ENCODE measurements at places on chromosomes 1 and 21.

DNA sequence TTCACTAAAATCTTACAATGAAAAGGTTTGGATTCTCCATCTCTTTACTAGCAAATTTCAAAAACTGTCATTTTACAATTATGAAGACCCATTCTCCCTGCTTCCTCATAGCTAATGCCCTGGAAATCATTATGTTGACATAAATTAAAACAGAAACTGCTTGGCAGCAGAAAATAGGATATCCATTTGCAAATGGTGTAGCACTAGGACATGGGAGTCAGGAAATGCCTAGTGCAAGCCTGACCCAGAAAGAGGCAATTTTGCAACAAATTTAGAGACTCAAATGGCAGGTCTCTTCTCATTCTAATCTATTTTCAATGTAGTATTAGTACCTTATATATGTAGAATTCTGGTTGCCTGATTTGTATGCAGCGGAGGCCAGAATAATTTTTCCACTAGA, 2.2 kb downstream of the GBP5 start:
- no peak for DNase-seq

- DNase-seq = peak; percentile 76
These were observed 749 bp downstream of the IBA57 start for GRCh38 chr1:228166170-228166936.

- no peak for DNase-seq
These were observed 72.6 kb upstream of the HMGB4 start for GRCh38 chr1:33791251-33791650.

DNA sequence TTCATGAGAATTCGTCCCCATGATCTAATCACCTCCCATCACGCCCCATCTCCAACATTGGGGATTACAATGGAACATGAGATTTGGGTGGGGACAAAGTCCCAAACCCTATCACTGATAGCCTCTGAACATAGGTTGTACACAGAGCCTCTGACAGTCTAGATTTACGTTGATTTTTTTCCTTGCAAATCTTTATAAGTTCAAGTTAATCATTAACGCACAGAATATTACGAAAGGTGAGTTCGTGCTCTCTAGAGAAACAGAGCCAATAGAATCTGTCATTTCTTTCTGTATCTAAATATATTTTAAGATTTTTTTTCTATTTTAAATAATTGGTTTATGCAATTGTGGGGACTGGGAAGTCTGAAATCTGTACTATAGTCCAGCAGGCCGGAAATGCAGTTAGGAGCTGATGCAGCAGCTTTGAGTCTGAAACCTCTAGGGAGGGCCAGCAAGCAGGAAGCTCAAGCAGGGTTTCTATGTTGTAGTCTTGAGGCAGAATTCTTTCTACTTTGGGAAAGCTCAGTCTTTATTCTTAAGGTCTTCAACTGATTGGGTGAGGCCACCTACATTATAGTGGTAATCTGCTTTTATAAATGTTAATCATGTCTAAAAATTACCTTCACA, 61.0 kb downstream of the SELENOF start:
- no peak for DNase-seq

- no peak for DNase-seq
These were observed 493.8 kb upstream of the CHRM3 start for GRCh38 chr1:238892612-238893011.

DNA sequence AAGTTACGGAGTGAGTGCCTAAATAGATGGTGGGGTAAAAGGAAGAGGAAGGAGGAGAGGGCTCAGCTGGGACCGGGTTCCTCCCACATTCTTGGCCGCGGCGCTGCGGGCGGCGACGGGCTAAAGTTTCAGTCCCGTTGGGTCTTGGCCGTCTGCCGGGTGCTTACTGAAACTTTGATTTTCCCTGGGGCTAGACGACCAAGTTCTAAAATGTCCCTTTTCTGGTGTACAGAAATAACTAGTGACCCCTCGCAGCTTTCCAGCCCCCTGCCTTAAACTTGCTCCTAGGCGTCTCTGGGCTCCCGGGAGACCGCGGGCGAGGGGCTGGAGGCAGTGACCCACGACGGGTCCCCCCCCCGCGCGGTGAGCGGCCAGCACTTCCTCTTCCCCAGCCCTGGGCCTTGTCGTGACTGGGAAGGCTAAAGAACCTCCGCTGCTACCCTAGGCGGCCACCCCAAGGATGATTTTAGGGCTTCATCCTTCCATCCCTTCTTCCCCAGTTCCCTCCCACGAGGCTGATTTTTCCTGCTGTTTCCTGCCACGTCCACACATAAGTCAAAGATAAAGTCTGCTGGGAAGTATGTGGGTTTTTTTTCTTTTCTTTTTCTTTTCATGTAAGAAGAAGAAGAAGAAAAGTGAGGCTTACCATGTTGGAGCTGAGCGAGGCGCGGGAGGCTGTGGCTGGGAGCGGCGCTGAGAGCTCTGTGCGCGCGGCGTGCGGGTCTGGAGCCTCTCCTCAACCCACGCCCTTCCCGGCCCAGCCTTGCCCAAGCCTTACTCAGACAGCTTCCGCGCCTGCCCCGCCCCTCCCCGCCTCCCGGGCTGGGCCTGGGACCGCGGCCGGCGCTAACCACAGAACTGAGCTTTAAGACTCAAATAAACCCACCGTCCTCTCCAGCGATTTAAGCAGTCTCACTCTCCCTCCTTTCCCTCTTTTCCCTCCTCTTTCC, at the start of gene S100A11:
Gene S100A11 (minus strand): TSS at position 738 of the 950 bp plus-strand sequence. CDS start 89 bp downstream, at position 649.
- DNase-seq = peak; percentile 91

DNA sequence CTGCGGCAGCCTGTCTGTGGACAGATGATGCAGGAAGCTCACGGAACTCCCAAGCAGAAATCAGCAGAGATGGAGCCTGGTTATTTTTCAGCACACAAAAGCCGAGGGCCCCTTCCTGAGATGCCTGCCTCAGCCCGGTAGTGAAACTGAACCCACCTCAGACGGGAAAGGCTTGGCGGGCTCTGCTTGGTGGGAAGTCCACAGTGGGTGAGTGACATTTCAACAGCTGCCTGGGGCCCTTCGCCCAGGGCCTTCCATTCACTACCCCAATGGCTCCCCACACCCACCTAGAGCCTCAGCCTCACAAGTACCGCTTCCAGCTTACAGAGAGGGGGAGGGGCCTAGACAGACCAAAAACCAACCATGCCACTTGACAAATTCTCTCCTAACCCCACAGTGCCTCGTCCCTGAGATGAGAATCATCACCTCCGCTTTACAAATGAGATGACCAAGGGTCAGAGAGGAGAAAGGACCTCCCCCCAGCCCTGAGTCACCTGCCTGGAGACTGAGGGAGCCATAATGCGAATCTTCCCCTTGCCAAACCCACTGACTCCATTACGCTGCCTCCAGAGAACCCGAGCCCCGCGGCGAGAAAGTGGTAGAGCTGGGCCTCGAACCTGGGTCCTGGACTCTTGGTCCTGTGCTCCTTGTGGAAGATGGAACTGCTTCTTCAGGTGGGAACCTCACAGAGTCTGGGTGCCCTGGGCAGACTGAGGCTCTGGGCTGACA, 3.4 kb upstream of the ECE1 start:
- DNase-seq = peak; percentile 93

DNA sequence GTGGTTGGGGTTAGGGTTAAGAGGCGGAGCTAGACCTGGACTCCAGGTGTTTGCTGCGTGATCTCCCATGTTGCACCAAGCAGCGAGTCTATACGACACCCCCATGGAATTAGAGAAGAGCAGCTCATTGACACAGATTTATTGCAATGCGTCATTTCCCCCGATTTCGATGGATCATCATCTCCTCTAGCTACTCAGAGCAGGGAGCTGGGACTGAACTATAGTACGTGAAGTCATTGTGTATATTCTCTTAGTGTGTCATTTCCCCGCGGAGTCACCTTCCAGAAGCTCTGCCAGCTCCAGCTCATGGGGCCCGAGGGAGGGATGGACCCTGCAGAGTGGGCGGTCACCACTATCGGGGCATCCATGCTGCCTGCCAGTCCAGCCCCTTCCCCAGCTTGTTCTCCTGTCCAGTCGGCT, 7.5 kb upstream of the C2CD2 start:
- no peak for DNase-seq

- DNase-seq = peak; percentile 74
These were observed 534 bp downstream of the C1orf56 start for GRCh38 chr1:151047925-151048644.

DNA sequence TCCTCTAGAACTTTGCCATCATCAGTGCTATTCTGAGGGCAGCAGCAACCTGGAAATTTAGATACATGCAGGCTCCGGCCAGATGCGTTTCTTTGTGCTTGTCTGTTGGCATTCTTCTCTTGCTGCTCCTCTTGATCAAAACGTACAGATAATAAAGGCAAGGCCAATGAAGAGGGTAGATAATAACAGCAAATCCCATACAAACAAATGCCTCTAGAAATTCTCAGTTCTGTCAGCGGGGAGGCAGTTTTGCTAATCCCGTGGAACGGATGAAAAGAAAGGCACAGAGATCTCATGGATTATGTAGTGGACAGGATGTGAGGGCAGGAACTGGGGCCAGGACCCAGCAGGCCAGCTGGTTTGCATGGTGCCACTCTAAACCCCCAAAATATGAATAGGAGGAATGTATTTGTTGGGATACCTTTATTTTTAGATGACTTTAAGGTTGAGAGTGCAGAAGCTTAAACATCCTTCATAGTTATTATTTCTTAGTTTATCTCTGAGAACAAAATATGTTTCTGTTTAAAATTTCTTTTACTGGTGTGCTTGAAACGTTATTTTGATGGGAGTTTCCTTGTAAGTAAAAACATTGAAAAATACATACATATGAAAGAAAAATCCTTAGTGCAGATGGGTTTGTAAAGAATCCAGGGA, 1.5 kb downstream of the ITSN1 start:
- DNase-seq = no peak

DNA sequence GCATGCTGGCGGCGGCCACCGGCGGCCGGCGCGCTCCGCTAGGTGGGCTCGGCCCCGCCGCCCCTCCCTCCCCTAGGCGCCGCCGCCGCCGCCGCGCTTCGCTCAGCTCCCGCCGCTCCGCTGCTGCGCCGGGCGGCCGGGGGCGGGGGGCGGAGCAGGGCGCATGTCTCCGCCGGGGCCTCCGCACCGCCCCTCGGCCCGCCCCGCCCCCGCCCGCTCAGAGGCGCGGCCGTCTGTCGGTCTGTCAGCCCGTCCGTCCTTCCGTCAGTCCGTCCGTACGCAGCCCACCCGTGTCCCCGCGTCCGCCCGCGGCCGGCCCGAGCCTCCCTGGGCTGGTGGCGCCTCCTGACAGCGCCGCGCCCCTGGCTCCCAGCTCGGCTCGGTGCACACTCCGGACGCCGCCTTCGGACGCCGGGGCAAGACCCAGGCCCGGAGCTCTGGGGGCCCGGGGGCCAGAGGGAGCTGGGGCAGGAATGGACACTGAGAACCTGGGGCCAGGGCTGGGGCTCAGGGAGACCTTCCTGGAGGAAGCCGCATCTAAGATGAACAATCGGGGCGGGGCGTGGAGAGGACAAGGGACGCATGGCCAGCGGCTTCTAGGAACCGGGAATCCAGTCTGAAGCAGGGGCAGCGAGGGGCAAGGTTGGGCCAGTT, at the start of gene GPR153:
Gene GPR153 (minus strand): TSS at position 138 of the 654 bp plus-strand sequence. CDS start 6,193 bp downstream, outside the sequence.
- DNase-seq = peak; percentile 47

- no peak for DNase-seq
These were observed 6.3 kb downstream of the PFDN2 start for GRCh38 chr1:161111527-161111926.

DNA sequence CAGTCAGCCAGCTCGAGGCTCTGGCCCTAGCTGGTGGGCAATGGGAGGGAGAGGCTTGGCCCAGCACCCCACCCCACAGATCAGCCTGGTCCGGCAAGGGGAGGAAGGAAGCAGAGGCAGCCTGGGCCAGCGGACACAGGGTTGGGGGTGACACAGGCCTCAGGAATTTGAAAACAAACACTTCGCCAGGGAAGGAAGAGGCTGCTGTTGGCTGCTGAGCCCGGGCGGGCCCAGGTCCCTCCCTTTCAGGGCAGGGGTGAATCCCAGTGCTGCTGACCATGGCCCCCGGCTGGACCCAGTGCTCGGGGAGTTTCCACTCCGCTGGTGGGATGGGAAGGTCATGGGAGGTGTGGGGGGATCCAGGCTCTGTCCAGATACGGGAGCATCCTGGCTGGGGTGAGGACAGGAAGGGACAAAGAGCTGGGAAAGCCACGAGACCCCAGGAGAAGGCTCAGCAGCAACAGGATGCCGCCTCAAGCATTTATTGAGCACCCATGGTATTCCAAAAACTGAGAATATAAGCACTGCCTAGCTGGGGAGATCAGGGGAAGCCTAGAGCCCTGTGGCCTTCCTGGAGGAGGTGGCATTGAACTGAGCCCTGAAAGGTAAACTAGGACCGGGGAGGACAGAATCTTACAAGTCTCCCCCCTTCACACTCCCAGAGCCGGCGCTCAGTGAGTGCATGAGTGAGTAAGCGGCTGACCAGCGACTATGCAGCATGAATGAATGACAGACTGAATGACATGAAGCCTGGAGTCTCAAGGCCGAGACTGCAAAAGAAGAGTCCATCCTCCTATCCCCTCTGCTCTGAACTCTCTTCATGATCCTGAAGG, 26.2 kb upstream of the EPHA2 start:
- DNase-seq = no peak

DNA sequence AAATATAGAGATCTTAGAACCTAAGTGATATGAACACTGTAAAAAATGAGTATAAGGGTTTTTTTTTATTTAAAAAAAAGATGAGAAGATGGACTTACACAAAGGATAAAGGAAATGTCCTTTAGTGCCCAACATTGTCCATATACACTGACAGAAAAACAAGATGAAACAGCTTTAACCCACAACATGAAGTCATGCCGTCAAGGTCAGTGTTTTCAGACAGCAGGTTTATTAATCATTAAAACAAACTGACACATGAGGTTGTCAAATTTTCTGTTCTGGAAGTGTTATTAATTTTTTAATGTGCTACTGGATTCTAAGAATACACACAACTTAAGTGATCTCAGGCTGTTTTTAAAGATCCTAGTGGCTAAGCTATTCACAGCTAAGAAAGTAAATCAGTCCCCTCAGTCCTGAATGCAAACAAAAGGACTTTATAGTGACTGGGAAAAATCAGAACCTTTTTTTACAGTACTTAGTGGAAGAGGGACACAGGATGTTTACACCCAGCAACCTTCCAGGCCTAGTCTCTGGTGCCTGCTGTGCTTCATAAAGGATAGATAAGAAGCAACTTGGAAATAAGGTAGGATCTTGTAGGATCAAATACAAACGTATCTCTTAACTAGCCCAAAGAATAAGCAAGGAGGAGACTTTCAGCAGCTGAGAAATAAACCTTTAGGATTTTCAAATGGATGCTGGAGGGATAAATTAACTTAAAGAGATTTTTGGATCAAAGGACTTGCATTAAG, 21.9 kb upstream of the PKN2 start:
- DNase-seq = no peak

DNA sequence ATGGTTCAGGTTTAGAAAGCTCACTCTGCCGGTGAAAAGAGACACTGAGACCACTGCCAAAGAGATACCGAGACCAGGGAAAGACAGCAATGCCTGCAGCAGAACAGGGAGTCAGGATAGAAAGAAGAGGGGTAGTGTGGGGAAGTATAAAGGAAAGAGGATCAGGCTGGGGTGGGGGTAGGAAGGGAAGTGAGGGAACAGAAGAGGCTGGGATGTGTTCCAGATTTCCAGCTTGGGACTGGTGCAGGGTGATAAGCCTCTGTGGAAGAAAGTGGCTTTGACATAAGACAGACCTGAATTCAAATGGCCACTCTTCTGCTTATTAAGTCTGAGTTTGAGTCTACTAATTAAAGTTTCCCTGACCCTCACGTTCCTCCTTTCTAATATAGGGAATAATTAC, 105.9 kb downstream of the PIK3R3 start:
- DNase-seq = no peak

GRCh38 chr1:26546375-26546774, 16.8 kb downstream of the RPS6KA1 start:
- DNase-seq = peak; percentile 24

GRCh38 chr1:35558374-35559316, 1.0 kb downstream of the NCDN start:
- peak; percentile 45 for DNase-seq

- DNase-seq = no peak
These were observed 126.2 kb upstream of the COL6A1 start for GRCh38 chr21:45855248-45855811.

GRCh38 chr1:200795156-200795555, 56.5 kb downstream of the CAMSAP2 start:
- DNase-seq = no peak
